ENCODE measurements at places on chromosomes 1 and 21.
A peak's percentile ranks its signal among the peaks of the same experiment; 100 is the strongest.

- no peak for DNase-seq
Observed at GRCh38 chr1:168365719-168366479, 85.2 kb downstream of the TBX19 start.

DNA sequence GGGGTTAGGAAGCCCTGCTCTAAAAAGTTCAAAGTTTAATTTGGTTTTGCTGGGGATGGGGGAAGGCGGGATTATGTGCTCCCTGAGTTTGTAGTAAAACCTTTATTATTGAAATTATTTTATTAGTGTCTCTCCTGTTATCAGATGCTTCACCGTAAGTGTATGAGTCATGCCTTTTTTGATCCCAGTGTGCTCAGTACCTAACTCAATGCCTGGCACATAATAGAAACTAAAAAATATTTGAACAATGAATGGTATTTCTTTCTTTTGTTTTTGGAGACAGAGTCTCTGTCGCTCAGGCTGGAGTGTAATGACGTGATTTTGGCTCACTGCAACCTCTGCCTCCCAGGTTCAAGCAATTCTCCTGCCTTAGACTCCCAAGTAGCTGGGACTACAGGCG, 6.4 kb downstream of the SNRPE start:
- DNase-seq = no peak

GRCh38 chr1:67766141-67766978, 66.9 kb downstream of the GNG12 start:
- peak; percentile 56 for DNase-seq

DNA sequence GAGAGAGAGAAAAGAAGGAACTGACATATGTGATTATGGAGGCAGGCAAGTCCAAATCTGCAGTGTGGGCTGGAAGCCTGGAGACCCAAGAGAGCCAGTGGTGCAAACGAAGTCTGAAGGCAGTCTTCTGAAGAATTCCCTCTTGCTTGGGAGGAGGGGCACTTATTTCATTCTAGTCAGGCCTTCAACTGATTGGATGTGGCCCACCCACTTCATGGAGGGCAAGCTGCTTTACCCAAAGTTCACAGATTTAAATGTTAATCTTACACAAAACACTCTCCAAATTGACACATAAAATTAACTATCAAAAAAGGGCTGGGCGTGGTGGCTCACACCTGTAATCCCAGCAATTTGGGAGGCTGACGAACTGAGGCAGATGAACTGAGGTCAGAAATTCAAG, 103.5 kb upstream of the RAB3GAP2 start:
- DNase-seq = no peak

DNA sequence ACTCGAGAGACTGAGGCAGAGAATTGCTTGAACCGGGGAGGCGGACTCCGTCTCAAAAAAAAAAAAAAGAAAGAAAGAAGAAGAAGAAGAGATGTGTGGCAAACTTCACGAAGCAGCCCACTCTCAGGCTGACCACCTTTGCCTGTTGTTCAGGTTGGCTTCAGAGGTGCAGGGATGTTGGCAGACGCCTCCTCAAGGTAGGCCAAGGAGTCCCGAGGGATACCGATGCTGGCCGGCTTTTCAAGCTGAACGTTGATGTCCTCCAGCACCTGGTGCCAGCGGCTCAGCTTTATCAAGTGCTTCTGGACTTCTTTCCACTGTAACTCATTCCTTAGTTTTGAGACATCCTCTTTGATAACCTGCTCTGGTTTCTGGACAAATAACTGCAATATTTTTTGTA, 243.8 kb upstream of the ADGRL2 start:
- no peak for DNase-seq
